Fibroblast of mammary gland (primary cell): ENCODE measurements at places on chromosomes 4 and X.
A peak's percentile ranks its signal among the peaks of the same experiment; 100 is the strongest.

GRCh38 chrX:18422325-18422724, 3.1 kb upstream of the CDKL5 start:
- DNase-seq: peak; percentile 88

DNA sequence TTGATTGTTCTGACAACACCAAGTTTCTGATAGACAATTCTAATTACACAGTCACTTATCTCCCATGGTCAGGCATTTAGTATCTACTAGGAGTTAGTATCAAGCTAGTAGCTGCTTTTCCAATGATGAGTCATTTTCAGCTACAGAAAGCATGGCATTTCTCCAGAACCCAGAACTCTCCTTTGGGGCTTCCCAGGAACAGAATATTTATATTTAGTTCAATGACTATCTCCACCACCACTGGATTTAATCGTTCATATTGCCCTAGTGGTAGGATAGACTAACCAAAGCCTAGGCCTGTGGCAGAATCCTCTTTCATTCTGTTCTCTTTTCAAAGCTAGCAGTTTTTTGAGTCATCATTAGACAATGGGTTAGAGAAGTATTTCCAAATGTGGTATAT, 569.4 kb downstream of the GABRG1 start:
- DNase-seq: peak; percentile 1

DNA sequence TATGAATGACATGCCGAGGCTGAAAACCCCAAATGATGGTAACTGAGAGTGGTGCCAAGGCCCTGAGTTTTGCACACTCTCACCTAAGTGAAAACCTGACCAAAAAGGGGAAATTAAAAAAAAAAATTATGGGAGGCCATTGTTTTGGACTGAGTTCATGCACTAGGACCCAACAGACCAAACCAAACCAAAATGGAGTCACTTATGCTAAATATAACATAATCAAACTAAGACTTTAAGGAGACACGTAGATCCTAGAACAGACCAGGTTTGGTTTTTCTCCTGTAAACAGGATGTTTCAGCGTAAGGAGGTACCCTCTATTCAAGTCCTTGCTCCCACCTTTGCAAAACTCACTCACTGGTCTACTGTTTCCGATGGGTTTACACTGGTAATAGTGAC, 453.0 kb downstream of the INPP4B start:
- DNase-seq: no peak

DNA sequence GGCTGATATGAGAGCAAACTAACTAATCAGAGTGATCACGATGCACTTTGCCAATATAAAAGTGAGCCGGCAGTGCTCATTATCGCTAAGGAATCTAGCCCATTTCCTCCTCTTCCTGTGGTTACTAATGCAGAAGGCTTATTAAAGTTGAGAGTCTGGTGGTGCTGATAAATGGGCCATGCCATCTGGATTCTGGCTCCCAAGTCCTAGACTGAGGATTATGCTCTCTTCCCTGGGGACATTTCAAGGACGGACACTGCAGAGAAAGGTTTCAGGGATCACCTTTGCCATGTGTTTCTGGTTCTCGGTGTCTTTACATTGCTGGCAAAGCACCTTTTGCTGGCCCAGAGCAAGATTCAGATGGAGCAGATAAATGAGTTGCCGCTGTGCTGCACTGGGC, 85.3 kb downstream of the RTL5 start:
- no peak for DNase-seq

- no peak for DNase-seq
Observed at GRCh38 chrX:11968991-11969390, 169.3 kb upstream of the FRMPD4 start.

DNA sequence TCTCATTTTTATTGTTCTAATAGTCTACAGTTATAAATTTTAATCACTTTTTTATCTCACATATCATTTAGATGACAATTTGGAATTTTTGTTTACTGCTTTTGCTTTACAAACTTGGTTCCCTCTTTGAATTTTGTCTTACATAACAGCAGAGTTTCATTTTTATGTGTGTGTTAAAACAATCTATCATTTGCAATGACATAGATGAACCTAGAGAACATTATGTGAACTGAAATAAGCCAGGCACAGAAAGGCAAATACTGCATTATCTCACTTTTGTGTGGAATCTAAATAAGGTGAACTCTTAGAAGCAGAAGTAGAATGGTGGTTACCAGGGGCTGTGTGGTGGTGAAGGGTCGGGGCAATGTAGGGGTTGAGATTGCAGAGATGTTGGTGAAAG, 170.7 kb downstream of the GASK1B start:
- DNase-seq: no peak

- no peak for DNase-seq
Observed at GRCh38 chr4:24655971-24656370, 71.6 kb upstream of the DHX15 start.

- peak; percentile 64 for DNase-seq
Observed at GRCh38 chr4:72318421-72319170, 250.4 kb downstream of the ADAMTS3 start.

DNA sequence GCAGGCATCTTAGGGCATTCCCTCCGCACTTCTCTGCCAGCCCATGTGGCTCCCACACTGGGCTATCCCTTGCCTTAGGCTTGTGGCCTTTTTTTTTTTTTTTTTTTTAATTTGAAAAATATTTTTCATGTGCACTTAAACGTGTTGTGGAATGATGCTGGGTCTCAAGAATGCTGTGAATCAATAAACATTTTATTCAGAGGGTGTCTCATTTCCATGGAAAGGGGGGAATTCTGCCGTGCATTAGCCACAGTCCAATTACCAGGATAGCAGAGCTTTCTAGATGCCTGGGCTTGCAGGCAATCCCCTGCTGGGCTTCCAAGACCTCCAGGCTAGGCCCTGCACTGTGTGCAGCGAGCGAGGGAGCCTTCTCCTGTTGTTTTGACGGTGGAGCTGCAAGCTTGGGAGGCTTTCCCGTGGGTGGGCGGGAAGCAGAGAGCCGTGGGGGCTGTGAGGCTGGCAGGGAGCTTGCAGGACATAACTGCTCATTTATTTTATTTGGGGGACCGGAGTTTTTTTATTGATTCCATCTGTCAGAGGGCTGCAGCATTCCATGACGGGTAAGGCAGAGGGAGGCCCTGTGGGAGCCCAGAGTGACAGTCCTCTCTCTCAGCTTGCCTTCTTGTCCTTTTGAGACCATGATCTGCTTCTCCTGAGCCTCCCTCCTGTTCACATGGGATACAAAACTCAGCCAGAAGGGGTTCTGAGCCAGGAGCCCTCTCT, 2.6 kb upstream of the CPZ start:
- DNase-seq: no peak

- no peak for DNase-seq
Observed at GRCh38 chrX:131988236-131988635, 34.9 kb upstream of the STK26 start.

DNA sequence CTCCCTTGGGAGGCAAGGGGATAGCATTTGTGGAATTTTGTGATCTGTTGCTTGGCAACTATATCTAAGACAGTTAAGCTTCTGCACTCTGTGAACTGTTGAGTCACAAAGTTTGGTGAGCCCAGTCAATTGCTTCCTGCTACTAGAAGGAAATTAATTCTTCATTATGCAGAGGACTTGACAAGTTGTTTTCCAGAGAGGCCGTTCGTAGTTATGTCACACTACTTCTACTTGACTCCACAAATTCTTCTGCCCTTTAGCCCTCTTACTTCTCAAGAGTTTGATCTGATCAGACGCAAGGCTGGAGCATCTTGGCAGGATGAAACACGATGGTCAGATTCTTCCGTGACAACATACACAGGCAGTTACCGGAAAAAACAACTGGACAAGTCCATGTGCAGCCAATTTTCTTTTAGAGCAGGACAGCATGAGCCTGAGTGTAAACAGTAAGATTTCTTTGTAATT, at the start of gene C4orf51:
Gene C4orf51 (plus strand): TSS at position 156 of the 465 bp plus-strand sequence. CDS start 58 bp downstream, at position 214.
- peak; percentile 73 for DNase-seq

- peak; percentile 20 for DNase-seq
Observed at GRCh38 chrX:41518841-41519220, 71.7 kb downstream of the NYX start.

DNA sequence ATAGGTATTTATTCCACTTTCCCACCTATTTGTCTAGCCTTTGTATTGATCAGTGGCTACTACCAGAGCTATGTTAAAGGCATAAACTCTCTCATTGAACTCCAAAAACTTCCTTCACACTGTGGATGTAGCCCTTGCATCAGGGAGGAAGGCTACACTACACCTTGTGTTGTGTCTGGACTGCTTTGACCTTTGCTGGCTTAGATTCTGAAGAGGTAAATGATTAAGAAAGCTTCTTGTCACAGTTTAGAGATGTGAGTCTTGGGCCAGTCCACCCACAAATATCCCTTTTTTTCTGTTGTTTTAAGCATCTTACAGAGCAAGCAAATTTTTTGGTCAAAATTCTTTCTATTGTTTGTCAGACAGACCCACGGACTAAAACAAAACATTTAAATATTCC, 1.9 kb downstream of the ENPEP start:
- no peak for DNase-seq

- DNase-seq: peak; percentile 24
Observed at GRCh38 chrX:110003167-110004156, 548 bp downstream of the TMEM164 start.

- no peak for DNase-seq
Observed at GRCh38 chrX:1945879-1946278, 331.0 kb downstream of the ASMT start.

GRCh38 chrX:7574325-7574724, 268.6 kb upstream of the VCX start:
- peak; percentile 8 for DNase-seq

DNA sequence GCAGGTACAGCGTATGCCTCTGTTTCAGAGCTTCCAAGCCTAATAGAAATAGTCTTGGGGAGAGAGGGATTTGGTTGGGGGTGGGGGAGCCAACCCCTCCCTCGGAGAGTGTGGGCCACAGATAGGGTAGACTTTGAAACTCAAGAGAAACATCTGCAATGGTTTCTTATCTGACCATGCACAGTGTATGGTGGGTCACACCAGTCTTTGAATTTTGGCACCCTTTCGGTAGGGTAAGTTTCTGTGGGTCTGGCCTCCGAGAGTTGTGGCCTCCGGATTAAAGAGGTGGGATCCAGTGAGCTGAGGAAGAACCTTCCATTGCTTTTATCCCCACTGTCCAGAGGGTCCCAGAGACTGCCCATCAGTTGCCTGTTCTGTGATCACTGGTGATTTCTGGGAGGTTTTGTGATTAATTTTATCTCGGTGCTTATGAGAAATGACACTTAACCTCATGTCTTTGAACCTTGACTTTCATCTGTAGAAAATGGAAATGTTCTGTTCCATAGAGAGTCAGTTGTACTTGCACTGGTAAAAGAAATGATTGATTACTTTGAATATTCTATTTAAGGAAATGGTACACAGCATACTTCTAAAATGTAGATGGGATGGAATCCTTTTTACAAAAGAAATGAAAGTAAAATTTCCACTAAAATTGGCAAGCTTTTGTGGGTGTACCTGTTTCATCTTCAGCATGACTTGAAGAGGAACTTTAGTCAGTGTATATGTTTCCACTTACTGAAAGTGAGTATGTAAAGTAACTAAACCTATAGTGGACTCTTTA, 62.7 kb downstream of the TMEM131L start:
- DNase-seq: no peak

DNA sequence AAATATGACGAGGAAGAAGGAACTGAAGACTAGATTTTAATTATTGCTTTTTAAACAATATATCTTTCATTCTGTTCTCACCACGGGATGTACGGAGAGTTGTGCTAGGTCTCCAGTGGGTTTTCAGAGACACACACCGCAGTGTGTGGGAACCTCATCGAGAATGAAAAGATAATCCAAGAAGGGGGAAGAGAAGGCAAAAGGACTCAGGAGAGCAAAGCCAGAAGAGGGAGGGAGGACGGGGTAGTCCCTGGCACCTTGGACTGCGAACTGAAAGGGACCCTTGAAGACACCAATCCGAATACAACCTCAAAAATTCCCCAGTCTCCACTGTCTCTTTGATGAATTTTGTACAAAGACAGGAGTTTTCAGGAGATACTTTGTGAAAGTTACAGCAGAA, 932 bp upstream of the LEF1 start:
- no peak for DNase-seq

GRCh38 chrX:107773906-107774435, 1.6 kb downstream of the TSC22D3 start:
- DNase-seq: no peak

DNA sequence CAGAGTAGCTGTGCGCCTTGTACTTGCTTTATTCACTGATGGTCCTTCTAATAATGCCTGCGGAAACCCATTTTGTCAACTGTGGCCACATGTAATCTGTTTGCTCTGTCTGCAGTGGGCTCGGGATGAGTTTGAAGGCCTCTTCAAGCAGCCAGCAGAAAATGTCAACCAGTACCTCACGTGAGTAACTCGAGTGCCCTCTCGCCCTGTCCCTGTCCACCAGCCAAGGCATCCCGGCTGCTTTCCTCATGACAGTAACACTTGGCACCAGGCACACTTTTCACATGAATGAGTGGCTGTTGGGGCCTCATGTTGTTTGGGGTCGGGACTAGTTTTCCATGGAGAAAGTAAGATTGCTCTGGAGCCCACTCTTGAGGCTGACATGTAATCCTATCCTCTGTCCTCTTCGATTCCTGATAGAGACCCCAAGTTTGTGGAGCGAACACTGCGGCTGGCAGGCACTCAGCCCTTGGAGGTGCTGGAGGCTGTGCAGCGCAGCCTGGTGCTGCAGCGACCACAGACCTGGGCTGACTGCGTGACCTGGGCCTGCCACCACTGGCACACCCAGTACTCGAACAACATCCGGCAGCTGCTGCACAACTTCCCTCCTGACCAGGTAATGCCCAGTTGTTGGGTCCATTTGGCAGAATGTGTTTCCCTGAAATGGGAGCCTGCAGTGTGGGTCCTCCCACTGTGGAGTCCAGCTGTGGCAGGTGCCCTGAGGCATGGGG, 8.8 kb upstream of the CDK16 start:
- no peak for DNase-seq

- DNase-seq: no peak
Observed at GRCh38 chrX:154404625-154405192, 4.3 kb downstream of the DNASE1L1 start.

DNA sequence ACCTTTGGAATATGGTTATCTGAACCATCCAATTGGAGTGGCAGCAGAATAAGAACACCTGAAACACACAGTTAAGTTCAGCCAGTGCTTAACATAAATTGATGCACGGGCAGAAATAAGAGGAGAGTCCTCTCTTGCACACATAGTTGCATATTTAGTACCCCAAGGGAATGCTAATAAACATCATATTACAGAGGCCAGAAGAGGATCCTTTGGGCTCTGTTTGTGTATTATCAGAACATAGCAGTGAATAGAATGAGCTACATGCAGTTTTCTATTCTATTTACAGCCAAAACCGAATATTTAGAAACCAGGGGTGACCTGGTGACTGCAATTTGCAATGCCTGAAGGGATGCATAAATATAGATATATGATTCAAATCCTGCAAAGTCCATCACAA, 300.8 kb upstream of the GALNT7 start:
- DNase-seq: no peak
